AG09309 (cell line): ENCODE measurements at places on chromosomes 4 and X.

DNA sequence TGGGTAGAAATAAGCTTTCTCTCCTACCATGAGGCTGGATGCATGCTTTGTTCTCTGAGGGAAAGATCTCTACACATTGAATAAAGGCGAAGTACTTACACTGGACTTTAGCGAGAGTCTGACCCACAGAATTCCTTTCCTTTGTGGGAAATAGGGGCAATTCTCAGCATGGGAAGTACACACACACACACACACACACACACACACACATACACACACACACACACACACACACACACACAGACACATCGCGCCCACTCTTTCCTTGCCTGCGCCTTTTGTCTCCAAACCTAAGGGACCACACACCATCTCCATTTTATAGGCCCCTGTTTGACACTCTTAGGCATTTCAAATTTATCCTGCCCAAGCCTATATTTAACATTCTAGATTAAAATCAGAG, 83.8 kb downstream of the LUZP4 start:
- no peak for DNase-seq

DNA sequence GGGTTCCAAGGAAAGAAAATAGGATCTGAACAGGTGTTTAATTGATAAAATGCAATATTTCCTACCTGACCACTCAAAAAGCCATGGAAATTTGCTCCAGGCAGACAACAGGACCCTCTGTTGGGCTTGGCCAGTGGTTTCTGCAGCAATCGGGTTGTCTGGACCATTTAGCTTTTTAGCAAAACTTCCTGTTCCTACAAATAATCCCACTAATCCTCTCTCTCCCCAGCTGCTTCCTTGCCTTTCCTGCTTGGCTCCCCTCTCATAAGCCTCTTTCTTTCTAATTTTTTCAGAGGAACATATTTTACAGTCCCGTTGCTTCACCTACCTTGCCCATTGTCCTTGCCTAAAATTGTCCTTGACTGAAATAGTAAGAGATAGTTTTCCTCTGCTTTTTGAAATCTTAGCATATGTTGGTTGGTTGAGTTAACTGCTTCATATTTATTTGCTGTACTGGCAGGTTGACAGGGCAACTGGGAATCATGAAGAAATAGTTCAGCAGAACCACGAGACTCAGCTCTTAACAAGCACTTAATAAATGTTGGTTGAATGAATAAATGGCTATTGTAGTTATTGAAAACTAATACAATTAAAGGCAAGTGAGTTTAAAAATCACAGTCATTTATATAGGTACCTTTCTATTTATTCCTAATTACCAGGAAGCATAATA, 259.8 kb downstream of the KCNIP4 start:
- DNase-seq, result no peak

- DNase-seq, result no peak
Measured at GRCh38 chr4:98630737-98631454, 27.5 kb downstream of the TSPAN5 start.

GRCh38 chr4:44056721-44057151, 391.9 kb downstream of the KCTD8 start:
- no peak for DNase-seq

DNA sequence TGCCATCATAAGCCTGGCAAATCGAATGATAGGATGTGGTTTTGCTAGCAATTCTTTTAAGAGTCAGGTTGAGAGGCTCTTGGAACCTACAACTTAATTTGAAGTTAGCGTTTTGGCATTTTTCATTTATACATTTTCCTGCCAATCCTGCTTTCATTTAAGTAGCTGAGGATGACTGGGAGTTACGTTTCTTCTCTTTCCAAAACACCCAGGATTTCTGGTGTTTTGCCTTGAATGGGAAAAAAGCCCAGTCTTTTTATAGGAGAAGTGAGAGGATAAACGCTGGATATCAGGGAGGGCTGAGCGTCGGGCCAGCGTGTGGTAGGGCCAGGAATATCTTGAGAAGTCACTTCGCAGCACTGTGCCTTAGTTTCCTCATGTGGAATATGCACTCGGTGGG, 174.2 kb upstream of the HAND2 start:
- DNase-seq, result no peak

GRCh38 chr4:155999725-156000124, 46.1 kb upstream of the CTSO start:
- DNase-seq, result no peak

DNA sequence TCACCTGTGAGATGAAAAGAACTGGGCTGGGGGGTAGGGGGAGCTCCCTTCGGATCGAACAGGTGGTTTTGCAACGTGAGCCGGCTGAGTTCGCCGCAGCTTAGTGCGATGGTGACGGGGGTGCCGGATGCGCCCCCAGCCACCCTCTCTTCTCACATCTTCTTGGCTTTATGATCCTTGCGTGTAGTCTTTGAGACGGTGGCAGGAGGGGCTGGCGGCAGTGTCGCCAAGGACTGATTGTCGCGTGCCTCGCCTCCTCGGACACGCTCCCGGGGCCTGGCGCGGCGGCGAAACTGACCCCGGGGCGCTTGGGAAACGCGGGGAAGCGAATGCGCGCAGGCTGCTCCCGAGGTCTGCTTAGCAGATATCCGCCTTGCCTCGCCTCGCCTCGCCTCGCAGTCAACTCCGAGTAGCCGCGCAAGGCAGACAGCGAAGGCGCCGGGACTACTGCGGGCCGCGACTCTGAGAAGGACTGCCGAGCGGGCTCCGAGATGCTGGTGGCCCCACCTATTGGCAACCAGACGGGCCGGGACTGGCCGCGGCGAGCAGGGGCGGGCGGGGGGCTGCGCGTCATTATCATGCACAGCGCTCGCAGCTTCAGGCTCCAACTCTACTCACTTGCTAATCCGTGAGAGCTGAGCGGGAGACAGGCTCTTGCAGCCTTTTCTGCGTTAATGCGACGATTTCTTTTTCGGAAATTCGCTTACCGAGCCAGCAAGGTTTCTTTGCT, 1.5 kb downstream of the GRID2 start:
- DNase-seq, result no peak

DNA sequence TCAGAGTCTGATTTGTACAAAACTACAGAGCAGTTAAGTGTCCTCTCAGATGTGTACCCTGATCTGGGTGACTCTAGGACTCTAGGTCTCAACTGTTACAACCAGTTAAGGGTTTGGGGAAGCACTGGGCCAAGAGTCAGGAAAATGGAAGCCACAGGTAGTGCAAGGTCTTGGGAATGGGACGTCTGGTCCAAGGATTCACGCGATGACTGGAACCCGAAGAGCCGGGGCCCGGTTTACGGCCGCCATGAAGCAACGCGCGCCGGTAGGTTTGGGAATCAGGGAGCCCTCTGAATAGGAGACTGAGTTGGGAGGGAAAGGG, 321 bp upstream of the HPRT1 start:
- DNase-seq, result no peak

- DNase-seq, result peak; percentile 46
Measured at GRCh38 chrX:53483838-53484405, 49.8 kb upstream of the HSD17B10 start.

DNA sequence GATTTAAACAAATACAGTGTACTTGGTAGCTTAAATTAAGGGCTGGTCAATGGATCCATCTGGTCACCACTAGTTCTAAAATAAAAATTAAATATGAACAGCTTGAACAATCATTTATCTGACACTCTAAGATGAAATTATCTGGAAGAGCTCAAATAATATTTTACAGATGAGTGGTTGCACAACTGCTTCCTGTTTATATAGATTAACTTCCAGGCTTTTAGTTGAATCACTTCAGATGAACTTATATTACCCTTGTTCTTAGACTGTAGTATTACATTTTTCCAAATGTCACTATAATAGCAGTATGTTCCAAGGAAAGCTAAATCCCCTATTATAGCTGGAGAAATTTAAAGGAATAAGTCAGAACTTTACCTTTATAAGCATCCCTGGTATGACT, 92.4 kb upstream of the SMIM10 start:
- DNase-seq, result no peak

GRCh38 chrX:22193851-22194659, 78.7 kb upstream of the CBLL2 start:
- DNase-seq, result no peak

DNA sequence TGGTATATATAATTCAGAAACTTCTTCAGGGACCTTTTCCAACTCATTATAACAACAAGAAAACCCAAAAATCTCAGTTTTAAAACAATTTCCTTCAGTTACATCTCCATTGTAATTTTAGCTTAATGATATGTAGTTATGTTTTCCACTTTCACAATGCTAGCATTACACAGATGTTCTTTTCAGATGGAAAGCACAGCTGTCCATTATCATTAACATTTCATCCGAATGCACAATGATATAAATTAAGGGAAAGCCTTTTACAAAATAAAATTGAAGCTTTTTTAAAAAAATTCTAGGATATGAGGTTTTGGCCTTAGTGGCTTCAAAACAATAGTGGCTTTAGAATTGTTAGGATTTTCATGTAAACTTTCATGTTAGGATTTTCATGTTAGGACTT, 389.2 kb downstream of the ADAM29 start:
- DNase-seq, result no peak

DNA sequence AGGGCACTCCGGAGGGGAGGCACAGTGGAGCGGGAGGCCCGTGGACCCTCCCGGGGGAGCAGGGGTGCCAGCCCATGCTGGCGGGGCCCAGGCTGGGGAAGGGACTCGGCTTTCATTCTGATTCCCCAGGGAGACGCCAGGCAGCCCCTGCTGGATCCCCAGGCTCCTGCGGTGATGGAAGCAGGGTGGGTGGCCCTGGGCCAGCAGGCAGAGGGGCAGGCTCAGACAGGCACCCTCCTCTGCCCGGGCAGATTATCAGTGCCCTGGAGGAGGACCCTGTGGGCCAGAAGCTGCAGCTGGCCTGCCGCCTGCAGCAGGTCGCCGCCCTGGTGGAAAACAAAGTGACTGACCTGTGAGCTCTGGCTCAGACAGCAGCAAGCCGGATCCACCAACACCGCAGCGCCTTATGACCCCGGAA, 2.1 kb upstream of the SRPK3 start:
- DNase-seq, result no peak

- peak; percentile 73 for DNase-seq
Measured at GRCh38 chr4:70958681-70959080, 34.8 kb upstream of the DCK start.

GRCh38 chr4:183118141-183118540, 19.1 kb downstream of the WWC2 start:
- DNase-seq, result no peak

GRCh38 chr4:112184438-112184837, 39.2 kb downstream of the FAM241A start:
- DNase-seq, result no peak

- no peak for DNase-seq
Measured at GRCh38 chr4:81685104-81685503, 213.4 kb upstream of the RASGEF1B start.

GRCh38 chr4:25112995-25113380, 47.3 kb downstream of the SEPSECS start:
- DNase-seq, result no peak

GRCh38 chrX:48816014-48816810, 10.1 kb upstream of the ERAS start:
- DNase-seq, result no peak
